Brain pericyte (primary cell): ENCODE measurements at places on chromosomes 2 and 18.

GRCh38 chr18:44130376-44130942 is 550.2 kb upstream of the SETBP1 start:
- no peak for DNase-seq

GRCh38 chr2:64538764-64539433 is 14.8 kb downstream of the AFTPH start:
- no peak for DNase-seq

DNA sequence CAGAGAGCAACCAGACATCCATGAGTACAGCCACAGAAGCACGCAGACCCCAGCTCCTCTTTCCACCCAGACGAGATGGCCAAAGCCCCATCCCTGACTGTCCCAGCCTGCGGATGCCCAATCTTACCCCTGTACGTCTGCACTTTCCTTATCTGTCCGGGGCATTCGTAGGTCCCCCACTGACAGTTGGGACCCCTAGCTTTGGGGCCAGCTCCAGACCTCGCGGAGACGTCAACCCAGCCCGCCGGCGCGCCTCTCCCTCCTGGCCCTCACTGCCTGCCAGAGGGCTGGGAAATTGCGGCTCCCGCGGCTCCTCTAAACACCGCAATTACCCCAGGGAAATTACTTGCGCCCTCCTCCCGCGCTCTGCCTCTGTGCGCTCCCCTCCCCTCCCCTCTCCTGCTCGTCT is 2.3 kb downstream of the ECEL1 start:
- DNase-seq: no peak

DNA sequence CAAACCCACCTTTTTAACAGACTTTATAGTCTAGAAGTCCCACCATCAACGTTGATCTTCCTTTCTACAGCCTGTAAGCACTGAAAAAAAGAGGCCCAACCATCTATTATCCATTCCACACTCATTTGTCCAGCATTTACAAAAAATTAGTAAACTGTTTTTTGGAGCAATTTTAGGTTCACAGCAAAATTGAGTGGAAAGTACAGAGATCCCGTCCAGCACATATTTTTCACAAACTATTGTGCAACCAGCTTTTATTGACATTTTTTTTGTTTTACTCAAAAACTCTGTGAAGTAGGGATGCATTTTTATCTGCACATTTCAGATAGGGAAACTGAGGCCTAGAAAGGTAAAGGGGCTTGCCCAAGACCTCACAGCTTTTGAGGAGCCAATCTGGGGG is 68.6 kb downstream of the TNP1 start:
- no peak for DNase-seq

- DNase-seq: no peak
These were observed 133.4 kb downstream of the CABLES1 start for GRCh38 chr18:23268641-23269040.

DNA sequence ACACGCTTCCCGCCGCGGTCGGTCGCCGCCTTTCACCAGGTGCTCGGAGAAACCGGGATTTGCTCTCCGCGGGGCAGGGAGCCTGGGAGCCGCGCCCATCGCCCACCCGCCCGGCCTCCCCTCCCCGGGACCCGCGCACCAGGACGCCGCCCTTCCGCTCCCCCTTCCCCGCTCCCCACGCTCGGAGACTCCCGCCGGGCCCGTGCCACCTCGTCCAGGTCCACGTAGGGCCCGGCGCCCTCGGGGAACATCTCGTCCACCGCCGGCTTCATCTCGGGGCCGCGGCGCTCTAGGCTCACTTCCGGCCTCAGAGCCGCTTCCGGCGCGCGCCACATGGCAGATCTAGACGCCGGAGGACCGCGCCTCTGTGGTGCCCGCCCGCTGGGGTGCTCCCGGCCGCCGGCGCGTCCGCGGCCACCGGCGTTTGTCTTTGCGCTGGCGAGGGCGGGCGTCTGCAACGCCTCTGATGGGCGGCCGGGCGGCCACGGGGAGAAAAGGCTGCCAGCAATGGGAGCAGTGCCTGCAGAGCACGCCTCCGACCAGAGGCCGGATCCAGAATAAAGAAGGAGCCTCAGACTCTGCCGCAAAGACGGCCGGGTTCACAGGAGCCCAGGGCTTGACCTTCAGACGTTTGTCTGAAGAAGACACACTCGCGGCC is at the start of gene COPS9:
COPS9 (minus strand) TSS at position 293 of the 658 bp plus-strand sequence; CDS start at position 272, 21 bp downstream.
- DNase-seq: peak; percentile 29

DNA sequence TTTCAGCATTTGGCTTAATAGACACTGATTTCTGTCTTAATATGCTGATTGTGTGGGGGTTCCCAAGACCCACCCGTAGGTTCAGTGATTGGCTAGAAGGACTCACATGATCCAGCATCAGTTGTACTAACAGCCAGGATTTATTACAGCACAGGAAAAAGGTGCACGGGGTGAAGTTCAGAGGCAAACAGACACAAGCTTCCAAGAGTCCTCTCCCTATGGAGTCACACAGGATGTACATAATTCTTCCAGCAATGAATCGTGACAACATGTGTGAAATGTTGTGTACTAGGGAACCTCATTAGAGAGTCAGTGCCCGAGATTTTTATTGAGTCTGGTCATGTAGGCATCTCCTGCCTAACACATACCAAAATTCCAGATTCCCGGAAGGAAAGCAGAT is 52.8 kb downstream of the GALNT1 start:
- DNase-seq: no peak

- DNase-seq: no peak
These were observed 175.1 kb upstream of the PIEZO2 start for GRCh38 chr18:11324510-11324909.

DNA sequence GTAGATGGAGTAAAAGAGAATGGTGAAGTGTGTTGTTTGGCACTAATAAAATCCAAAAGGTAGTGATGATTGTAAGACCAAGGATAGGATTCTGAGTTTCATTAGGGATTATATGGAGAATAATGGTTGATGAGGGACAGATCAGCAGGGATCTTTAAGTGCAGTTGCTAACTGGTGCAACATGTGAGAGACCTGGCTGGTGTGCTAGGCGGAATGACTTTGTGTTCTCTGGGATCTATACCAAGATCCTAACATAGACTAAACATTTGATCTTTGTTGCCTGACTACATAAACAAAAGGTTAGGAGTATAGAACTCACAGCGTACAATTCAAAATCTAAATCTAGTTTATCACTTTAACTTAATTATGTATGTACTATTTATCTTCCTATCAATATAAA is 135.4 kb downstream of the PTRHD1 start:
- DNase-seq: no peak

GRCh38 chr18:9419956-9420631 is 55.2 kb upstream of the RALBP1 start:
- DNase-seq: no peak

- no peak for DNase-seq
These were observed 6.7 kb upstream of the RBBP8 start for GRCh38 chr18:22926454-22926853.

- no peak for DNase-seq
These were observed 920.6 kb upstream of the FAM98A start for GRCh38 chr2:34519659-34520058.

GRCh38 chr2:194526121-194526520 is 1130.9 kb upstream of the SLC39A10 start:
- DNase-seq: no peak
